ENCODE measurements at places on chromosomes 3 and 15.
A peak's percentile ranks its signal among the peaks of the same experiment; 100 is the strongest.

GRCh38 chr3:40930131-40930538 lies 269.2 kb upstream of the CTNNB1 start:
- peak; percentile 79 for DNase-seq

- DNase-seq = no peak
These were observed 249.0 kb downstream of the AGBL1 start for GRCh38 chr15:86328658-86329057.

- DNase-seq = peak; percentile 59
These were observed 12.0 kb downstream of the FSTL1 start for GRCh38 chr3:120438665-120439370.

GRCh38 chr3:153373606-153374005 lies 211.6 kb downstream of the RAP2B start:
- no peak for DNase-seq

DNA sequence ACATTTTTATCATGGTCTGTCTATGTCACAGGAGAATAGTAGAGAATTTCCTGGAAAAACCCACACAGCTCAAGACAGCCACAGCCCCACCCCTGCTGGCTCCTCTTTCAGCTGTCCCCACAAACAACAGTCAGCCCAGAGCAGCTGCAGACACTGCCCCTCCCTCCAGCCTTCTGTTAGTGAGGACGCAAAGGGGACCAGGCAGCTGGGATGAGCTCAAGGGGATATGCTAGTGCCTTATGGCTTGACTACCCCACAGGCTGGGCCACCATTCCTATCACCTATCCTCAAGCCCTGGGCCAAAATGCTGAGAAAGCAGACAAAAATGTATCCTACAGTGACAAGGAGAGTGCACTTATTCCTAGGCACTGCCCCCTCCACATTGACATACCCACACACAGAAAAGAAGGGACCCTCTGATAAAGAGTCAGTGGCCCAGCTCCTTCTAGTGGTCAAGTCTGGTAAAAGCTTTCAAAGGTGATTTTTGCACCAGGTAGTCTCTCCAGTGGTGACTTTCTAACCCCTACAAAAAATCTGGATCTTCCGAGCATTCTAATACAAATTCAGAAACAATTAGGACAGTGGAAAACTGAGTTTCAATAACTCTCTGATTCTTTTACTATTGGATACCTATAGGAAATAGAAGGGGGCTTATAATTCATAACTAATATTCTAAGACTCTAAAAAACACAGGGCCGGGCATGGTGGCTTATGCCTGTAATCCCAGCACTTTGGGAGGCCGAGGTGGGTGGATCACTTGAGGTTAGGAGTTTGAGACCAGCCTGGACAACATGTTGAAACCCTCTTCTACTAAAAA lies 3.0 kb upstream of the MAP1A start:
- peak; percentile 42 for DNase-seq

Data from large intestine (tissue), 12 donors.